Spleen (tissue), 13 donors: ENCODE measurements at places on chromosomes 2 and 18. TPM values are rescaled to one million over a fixed set of nuclear protein-coding genes. Genes with fewer than 3 reads are reported as not detected.

GAL3ST2 gene
- not detected for total RNA-seq

FKBP1B gene
- total RNA-seq: 5.1 TPM

NEU2 gene
- total RNA-seq: not detected

GYPC gene
- total RNA-seq: 132 TPM

UGT1A8 gene
- not detected for total RNA-seq

TNP1 gene
- total RNA-seq: not detected

DNA sequence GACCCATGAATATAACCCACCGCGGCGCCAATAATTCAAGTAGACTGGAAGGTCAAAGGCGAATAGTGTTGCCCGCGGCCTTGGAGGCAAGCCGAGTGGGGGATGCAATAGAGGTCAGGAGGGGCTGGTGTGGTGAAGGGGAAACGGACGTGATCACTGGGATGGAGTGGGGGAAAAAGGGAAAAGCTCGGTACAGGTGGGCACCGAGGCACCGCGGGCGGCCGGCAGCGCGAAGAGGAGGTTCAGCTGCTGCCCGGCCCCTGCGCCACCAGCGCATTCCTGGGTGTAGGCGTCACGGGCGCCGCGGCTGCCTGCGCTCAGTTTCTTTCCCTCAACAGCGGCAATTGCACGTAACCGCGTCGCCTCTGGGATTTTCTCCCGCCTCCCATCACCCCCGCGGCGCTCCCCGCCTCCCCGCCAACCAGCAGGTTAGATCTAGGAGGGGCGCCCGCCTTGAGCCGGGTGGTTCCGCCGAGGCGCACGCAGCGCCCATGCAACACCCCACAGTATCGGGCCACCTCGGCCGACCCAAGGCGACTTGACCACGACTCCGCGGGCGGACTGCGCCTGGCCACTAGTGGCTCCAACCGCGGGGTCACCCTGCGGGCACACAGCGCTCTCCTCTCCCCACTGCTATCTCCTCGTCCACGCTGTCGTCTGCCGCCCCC is 1.5 kb downstream of the RND3 start:
- peak; percentile 74 for DNase-seq

DNA sequence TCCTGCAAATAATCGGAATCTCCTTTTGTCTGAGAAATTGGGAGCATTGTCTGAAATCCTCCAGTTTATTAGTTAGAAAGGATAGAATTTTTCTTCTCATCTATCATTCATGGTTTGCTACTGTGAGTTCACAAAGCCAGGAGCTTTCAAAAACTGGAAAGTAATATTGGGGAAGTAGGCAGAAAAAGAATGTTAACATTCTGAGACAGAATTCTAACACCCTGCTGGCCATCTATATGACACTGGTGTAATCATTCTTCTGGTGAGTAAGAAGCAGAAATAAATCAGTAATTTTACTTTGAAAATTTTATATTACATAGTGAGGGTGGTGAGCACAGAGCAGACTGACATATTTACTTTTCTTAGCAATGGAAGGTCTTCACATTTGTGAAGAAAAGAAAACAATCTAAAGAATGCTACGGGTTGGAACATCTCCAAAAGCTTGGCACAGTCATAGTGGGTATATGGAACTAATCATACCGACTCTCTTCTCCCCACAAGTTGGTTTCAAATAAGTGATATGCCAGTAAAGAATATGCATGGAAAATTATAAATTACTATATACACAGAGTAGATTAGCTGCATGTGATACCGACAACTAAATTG is 344.9 kb downstream of the LPIN1 start:
- DNase-seq: no peak

- no peak for DNase-seq
Observed at GRCh38 chr2:21268878-21269224, 145.1 kb downstream of the TDRD15 start.

DNA sequence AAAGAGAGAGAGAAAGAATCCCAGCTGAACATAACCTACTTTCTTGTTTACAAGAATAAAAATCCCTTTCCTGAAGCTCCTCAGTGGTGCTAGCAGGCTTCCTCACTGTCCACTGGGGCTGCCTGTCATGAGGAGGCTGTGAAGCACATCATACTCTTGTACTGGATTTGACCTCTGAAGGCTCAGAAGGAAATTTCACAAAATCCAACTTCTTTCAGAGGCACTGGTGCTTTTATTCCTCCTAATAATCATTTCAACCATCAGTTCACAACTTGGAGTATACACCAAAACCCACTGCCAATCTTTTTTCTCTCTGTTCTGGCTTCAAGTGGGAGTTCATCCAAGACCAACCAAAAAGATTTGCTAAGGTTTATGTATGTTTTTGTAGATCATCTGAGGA is 48.5 kb downstream of the TMX3 start:
- no peak for DNase-seq

- no peak for DNase-seq
Observed at GRCh38 chr2:241357531-241357930, 1.4 kb downstream of the FARP2 start.

GRCh38 chr2:68774569-68775271 is 40.1 kb downstream of the ARHGAP25 start:
- peak; percentile 97 for DNase-seq

DNA sequence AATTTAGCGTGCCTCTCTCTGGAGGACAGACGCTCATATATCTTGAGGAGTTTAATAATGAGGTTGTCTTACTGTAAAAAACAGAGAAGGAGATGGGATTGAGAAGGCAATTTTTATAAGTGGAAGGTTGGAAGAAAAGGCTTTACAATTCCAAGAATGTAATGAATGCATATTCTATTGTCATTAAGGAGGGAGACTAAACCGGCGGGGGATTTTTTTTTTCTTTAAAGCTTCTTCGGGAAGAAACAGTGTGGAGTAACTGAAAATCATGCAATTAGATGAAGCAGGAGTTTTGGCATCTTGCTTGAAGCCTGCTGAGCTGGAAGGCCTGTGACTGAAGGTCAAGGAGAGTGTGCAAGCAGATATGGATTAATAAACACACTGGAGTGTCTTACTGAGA is 124.4 kb downstream of the HRH4 start:
- DNase-seq: no peak

DNA sequence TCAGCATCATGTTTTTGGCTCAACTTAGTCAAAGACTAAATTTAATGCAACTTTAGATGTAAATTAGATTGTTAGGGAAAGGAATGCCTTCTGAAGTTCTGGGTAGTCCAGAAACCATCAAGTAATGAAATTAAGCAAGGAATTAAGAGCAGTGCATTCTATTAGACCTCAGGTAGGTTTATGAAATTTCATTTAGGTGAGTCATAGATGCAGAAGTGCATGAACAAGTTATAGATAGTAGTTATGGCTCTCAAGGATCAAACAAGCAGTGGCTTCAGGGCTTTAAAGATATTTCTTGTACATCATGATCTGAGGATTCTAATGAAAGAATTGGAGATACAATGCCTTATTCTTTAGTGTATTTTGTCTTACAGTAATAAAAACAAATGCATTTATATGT is 25.4 kb upstream of the SPOPL start:
- DNase-seq: no peak

DNA sequence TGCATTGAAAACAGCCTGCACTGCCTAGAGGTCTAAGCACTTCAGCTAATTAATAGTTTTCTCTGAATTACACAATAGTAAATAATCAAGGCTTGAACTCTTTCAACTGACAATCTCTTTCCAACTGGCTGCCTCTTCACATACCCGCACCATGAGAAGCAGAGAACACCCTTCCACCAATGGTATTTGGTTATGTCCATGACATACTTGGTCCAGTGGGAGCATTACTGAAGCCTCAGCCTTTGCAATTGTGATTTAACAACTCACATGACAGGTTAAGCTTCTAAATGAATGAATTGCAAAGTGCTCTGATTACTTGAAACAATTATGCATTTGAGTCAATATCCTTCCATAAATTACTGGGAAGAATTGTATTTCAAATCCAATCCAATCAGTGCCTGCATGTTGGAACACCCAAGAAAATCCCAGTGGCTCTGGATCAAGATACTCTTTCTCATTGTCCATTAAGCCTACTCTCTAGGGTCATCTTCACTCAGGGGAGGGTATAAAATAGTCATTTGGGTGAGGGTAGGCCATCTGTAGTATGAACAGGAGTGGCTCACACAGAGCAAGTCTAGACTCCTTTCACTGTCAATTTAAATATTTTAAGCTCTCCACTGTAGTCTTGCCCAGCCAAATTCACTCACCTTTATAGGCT is 101.1 kb downstream of the HS1BP3 start:
- no peak for DNase-seq

- DNase-seq: no peak
Observed at GRCh38 chr2:28161466-28161865, 231.2 kb upstream of the FOSL2 start.

GRCh38 chr2:229492034-229492433 is 220.9 kb upstream of the PID1 start:
- no peak for DNase-seq

DNA sequence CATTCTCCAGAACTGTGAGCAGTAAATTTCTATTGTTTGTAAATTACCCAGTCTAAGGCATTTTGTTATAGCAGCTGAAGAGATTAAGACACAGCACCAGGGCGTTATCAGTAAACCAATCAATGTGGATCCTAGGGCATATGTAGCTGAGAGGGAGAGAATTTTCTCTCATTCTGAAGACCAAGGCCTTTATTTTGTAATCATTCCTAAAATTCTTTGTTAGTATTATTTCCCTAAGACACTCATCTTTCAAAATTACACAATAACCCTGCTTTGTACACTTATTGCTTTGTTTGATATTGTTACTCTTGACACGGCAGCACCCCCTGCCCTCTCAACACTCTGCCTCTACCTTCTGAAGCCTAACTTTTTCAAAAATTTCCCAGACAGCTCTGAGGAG is 419.1 kb downstream of the SLC4A3 start:
- no peak for DNase-seq

- no peak for DNase-seq
Observed at GRCh38 chr18:840516-840915, 28.5 kb upstream of the YES1 start.

DNA sequence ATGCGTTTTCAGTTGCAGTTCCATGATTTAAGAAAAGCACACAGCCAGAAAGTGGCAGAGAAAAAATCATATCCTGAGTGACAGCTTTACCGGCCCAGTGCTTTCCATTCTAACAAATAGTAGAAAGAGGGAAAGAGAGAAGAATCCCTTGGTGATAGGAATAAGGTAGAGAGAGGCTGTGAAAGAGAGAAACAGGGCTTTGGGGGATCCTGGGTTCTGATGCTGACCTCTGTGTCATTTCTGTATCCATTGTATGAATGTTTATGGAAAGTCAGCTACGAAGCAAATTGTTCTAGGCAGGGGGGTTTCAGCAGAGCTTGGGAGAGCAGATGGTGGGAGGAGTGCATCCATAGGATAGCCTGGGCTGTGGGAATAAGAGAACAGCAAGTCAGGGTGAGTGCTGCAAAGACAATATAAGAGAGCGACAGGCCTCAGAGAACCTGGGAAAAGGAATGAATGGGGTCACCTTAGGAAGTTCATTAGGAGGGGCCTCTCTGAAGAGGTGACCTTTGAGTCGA is 203.4 kb upstream of the TNP1 start:
- DNase-seq: no peak

GRCh38 chr2:152335726-152336118 is 748 bp downstream of the FMNL2 start:
- peak; percentile 80 for DNase-seq

DNA sequence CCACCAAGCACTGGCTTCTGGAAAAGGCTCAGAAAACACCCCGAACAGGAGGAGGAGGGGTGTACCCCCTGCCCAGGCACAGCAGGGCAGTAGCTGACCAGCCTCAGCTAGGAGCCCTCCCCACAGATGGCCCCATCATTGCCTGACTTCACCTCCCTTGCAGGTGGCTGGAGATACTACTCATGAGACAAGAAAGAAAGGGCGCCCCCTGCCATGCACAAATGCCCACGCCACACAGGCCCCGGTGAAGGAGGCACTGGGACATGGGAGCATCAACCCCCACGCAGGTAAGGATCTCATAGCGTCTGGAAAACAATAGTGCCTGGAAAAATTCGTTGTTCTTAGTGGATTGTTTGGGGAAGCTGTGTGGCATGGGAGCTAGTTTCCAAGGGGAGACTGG is 240.6 kb downstream of the TFCP2L1 start:
- no peak for DNase-seq

DNA sequence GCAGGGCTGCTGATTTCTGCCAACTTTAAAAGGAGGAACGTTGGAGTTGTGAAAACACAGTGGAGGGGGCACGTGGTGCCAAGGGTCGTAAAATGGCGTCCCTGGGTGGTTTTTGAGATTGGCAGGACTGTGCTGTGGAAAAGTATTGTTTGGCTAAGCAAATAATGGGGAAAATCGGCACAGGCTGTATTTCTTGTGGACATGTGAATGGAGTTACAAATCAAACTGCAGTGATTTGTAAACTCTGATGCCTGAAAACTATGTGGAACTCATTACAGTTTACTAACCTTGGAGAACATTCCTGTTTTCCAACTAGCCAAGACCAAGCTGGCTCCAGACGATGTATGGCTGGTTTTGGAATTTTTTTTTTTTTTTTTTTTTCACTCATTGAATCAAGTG is 68.7 kb downstream of the KCTD1 start:
- no peak for DNase-seq
